Epithelial cell of proximal tubule (primary cell): ENCODE measurements at places on chromosomes 1 and 21.

- DNase-seq = no peak
Observed at GRCh38 chr1:223531742-223532341, 133.7 kb downstream of the CAPN8 start.

- DNase-seq = no peak
Observed at GRCh38 chr1:112026016-112026415, 36.5 kb upstream of the KCND3 start.

DNA sequence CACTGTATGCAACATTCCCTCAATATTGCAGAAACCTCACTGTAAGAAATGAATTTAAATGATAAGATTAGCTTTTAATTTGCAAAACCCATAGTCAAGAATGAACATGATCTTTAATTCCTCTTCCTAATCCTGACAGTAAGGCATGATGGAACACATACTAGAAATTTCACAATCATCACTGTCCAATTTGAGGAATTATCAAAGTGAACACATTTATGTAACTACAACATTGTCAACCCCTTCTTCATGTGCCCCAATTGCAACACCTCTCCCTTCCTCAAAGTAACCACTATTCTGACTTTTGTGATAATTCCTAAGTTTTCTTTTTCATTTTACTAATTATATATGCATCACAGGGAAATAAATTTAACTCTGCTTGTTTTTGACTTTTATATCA, 103.1 kb downstream of the LHX8 start:
- no peak for DNase-seq

GRCh38 chr1:157163273-157164127, 25.3 kb upstream of the ETV3 start:
- DNase-seq = no peak

DNA sequence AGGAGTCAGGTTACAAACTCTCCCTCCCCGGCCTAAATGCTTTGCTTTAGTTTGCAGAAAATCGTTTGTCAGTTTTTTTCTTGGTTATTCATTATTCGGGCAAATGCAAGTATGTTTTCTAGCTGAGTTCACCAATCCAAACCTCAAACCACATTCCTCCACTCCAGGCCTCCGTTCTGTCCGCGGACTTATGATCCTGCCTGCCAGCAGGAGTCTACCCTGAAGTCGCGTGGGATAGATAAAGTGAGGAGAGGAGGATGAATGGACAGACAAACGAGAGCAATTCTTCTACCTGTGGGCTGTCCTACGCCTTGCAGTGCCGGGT, 1.3 kb downstream of the ADAMTS1 start:
- no peak for DNase-seq

- no peak for DNase-seq
Observed at GRCh38 chr1:170881268-170882265, 53.8 kb upstream of the MROH9 start.

DNA sequence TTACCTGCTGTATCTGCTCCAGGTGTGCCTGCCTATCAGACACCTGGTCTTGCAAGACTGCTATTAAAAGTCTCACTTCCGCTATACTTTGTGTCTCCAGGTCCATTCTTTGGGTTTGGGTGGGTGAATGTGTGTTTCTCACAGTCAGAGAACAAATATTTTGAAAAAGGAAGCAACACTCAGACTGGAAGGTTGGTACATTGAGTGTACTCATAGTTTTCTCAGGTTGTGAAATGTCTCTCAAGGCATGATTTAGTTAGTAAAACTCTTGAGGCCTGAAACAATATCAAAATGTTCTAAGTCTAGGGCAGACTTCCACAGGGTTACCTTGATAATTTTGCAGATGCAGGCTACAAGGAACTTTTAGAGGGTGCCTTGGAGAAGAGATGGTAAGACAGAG, 429.9 kb upstream of the ZRANB2 start:
- DNase-seq = no peak

GRCh38 chr1:22450351-22451021, 1.2 kb upstream of the ZBTB40 start:
- no peak for DNase-seq

DNA sequence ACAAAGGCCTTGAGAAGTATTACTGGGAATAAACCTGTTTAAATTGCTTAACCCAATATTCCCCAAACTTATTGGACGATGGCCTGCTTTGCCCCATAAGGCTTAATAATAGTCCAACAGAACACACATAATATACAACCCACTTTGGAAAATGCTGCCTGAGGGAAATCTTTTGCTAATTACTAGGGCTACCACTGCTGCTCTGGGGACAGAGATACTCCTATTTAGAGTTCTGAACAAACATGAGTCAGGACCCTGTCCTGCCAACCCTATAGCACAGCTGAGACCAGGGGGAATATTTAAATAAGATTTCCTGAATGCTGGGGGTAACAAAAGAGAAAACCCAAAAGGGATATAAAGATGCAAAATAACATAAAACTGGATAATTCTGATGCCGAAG, 139.1 kb downstream of the BRINP2 start:
- DNase-seq = no peak

DNA sequence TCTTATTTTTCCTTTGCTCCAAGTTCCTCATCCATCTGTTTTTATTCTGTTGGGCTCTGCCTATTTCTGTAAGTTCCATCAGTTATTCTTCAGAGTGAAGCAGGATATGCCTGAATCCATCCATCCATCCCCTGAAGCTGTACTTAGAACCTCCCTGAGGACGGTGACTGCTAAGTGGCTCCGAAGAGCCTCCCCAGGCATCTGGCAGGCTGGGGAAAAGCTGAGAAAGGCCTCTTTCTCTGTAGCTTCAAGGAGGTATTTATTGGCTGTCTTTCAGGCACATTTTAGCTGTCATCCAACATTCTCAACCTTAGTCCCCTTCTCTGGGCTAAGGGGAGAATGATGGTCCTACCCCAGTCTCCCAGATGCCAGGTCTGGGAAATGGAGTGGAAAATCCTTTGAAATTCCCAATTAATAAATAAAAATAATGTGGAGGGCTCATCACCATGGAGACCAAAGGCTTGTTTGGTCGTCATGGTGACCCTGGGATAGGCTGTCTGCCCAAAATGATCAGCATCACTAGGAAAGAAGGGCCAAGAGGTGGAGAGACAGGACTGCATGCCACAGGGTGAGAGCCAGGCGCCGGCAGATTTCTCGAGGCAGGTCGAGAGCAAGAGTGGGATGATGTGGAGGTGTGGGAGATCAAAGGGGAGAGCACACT, 82.0 kb downstream of the UBIAD1 start:
- DNase-seq = no peak

GRCh38 chr1:242784084-242784483, 259.6 kb upstream of the PLD5 start:
- DNase-seq = no peak

DNA sequence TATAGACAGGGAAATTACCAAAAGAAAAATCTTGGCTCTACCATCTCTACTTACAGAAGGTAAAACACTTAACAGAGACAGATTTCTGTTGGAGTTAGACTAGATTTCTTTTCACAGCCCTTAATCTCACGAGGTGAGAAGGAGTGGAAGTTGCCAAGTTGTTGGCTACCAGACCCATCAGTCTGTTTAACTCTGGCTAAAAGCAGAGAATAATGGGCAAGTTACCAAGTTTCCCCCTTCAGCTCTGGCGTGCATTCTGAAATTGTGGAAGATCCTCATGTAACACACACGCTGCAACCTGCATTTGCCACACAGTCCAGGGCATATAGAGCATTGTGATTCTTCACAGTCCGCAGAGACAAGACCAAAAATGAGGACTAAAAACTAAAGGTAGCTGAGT, 49.3 kb downstream of the STX6 start:
- DNase-seq = no peak

DNA sequence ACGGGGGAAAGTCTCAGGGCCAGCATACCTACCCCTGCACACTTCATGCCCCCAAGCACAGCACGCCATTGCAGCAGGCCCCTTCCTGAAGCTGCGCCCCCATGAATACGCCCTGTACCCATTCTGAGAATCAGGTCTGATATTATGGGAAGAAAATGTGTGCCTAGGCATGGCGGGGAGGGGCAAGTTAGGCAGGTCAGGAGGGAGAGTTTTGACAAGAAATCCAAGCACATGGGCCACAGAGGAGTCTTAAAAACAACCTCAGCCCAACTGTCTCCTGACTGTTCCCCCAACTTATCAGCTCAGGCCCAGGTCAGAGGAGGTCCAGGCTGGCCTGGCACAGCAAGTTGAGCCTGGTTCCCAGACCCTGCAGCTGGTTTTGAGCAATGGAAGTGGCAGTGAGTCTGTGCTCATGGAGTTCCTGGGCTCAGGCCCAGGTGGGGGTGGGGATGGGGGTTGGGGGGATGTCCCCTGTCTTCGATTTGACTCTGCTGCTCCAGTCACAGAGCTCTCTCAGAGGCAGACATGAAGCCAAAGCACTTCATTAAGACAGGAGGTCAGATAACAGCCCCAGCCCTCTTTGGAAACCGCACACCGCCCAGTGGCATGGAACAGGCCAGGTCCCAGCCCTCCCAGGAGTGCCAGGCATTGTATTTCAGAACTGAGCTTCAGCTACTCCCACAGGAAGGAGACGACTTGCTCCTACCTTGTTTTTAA, 20.6 kb upstream of the BCAR3 start:
- DNase-seq = no peak

DNA sequence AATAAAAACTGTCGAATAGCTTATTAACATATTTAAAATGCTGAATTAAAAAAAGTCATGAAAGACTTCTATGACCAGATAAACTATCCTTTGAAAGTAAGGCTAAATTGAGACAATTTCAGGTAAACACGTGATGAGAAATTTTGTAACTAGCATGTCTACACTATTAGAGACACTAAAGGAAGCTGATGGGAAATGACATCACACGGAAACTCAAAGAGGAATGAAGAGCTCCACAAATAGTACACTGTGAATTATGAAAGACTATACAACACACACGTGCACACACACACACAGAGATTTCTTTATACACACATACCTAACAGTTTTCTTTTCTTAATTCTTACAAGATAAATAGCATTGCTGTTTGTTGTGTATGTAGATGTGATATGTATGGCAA, 70.9 kb upstream of the PLA2G4A start:
- DNase-seq = no peak

DNA sequence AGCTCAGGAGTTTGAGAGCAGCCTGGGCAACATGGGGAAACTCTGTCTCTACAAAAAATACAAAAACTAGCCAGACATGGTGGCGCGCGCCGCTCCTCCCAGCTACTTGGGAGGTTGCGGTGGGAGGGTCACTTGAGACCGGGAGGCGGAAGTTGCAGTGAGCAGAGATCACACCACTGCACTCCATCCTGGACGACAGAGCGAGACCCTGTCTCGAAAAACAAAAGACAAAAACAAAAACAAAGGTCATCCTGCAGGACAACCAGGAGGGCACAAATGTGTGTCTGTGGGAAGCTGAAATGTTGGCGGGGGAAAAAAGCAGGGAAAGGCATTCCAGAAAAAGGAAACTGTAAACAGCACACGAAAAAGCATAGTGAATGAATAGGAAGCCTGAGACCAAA, 104.1 kb upstream of the HNRNPU start:
- no peak for DNase-seq

- no peak for DNase-seq
Observed at GRCh38 chr1:56099766-56100265, 479.5 kb downstream of the PLPP3 start.

DNA sequence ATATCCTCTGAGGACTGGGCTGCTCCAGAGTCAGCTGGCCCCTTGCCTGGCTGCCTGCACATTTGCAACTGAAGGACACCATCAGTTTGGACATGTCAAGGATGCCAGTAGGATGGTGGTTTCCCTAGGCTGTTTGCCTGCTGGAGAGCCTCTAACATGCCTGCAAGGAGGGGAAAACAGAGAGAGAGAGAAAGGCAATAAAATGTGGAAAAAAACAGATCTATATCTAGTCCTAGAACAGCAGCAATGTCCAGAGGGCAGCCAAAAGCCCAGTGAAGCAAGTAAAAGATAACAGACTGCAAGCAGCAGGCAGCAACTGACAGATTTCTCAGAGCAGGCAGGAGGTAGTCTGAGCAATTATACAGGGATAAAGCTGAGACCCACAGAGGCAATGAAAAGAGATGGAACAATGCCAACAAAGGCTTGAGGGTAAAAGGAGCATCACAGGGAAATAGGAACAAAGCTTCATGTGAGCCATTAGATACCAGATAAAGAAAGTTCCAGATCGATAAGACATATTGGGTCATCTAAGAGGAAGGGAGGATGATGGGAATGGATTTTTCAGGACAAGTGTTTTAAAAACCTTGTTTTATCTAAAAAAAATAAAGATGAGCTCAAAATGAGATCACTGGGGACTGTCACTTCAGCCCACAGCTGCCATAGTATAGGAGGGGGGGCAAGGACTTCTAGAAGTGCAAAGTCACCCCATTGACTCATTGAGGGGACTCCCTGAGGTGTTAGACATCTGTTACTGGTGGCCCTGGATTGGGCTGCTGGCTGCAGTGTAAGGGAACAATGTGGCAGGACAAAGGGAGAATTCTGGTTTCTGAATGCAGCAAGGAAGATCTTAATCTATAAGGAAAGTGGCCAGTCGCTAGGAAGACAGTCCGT, 38.6 kb upstream of the GADD45A start:
- no peak for DNase-seq

DNA sequence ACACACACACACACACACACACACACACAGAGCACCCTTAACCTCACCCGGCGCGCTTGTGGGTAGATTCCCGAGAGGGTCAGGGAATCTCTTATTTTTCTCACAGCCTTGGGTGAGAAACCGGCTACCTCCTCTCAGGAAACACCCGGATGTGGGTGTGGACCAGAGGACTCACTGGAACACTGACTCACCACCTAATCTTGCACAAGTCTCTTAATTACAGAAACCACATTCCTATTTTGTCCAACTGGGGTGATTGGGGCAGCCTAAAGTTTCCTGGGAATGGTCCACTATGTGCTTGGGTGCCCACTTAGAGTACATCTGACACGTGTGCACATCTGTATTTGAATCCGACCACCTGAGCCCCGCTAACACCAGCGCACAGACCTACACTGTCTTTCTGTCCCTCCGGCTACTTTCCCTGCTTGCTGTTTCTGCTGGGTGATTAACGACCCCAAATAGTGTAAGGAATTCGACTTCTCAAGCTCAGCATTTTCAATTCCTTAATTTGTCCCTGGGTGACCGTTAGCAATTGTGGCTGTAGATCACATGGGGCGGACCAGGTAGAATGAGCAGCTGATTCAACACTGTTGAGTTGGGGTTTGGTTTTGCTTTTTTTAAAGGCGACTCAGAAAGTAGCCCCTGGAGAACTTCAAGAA, 14.0 kb upstream of the TBX15 start:
- DNase-seq = peak; percentile 90

DNA sequence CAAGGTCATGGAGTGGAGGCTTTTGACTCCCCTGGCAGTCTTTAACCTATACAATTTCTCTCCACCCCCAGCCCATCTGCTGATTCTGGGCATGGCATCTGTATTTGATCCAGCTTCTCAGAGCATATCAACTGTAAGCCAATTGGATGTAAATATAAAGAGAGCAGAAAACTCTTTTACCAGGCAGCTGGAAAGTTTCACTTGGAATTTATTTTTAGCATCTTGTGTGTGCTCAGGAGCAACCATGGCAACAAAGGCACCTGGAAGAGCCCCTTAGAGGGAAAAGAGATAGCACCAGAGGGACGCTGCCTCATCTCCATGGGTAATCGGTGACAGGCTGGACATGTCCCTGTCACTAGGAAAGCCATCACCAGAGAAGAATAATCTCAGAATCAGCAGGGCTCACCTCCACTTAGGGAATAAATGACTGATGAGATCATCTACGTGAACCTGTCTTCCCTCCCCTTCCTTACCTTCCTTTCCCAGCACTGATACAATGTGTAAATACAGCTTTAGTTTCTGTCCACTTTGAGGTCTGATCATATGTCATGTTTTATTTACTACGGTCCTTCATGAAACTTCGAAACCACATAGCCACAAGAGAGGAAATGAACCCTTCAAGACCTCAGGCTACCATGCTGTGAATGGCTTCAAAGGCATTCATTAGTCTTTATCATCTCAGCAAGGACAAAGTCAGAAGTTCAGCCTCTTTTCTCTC, 25.3 kb upstream of the SIPA1L2 start:
- no peak for DNase-seq

- no peak for DNase-seq
Observed at GRCh38 chr1:19678493-19678892, 13.8 kb downstream of the HTR6 start.
